CD4-positive, alpha-beta T cell treated with Interferon gamma for 1 hour (primary cell): ENCODE measurements at places on chromosomes 4 and X.
A peak's percentile ranks its signal among the peaks of the same experiment; 100 is the strongest.

GRCh38 chr4:117479673-117480072, 394.3 kb upstream of the TRAM1L1 start:
- no peak for DNase-seq

DNA sequence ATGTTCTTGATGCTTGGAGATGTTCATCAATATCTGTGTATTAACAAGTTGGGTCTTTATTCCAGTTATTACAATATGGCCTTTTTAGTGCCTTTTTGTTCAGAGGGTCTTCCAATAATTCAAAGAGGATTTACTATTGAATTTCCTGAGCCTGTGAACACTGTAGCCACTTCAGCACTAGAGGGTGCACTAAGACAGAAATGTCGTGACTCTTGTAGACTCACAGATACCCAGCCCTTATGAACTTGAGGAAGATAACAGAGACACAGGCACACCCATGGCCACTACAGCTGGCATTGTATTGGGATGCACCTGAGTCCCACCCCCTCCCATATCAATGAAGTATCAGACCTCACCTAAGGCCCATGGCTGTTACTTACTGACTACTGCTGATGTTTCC, 54.4 kb upstream of the ACTRT1 start:
- DNase-seq: no peak

GRCh38 chr4:42357325-42357724, 40.0 kb upstream of the SHISA3 start:
- DNase-seq: no peak

DNA sequence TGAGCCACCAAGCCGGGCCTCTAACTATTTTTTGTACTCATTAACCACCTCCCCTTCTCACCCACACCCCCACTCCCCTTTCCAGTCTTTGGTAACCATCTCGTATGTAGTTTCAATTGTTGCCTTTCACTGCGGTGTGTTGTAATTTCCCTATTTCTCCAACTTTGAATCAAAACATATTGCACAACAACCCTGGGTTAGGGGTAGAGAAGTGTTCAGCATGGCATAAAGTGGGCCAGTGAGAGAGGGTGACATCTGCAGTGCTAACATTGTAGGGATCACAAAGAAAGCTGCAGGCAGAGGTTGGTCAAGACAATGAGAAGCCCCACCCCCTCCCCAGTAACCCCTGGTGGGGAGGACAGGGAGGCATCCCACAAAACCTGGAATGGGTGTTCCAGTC, 92.7 kb downstream of the SPATA18 start:
- DNase-seq: no peak

DNA sequence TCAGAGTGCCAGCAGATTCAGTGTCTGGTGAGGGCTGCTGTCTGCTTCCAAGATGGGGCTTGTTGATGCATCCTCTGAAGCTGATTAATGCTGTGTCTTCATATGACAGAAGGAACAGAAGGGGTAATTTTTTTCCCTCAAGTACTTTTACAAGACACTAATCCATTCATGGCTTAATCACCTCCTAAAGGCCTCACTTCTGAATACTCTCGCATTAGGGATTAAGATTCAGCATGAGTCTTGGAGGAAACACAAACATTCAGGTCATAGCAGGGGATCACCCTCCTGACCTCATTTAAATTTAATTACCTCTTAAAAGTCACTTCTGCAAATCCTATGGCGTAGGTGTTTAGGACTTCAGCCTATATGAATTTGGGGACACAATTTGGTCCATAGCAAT, 1145.5 kb upstream of the PCDH10 start:
- DNase-seq: no peak

DNA sequence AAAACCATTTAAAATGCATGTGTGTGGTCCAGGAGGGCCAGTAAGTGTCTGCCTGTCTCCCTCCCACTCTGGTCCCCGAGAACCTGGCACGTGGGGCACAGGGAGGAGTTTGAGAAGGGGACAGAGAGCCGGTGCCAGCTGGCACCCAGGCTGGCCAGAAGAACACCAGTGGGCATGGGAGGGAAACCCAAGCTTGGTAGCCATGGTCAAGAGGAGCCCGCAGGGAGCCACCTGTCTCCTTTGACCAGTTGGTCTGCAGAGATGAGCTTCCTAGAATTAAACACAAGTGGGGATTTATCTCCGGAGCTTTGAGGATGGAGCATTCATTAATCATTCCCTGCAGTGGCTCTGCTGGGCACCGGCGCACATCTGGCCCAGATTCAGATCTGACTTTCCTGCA, 41.6 kb downstream of the HMX1 start:
- DNase-seq: no peak

- no peak for DNase-seq
These were observed 194.7 kb upstream of the LNX1 start for GRCh38 chr4:53785996-53786395.

- no peak for DNase-seq
These were observed 36.0 kb upstream of the GABRA2 start for GRCh38 chr4:46425775-46426400.

DNA sequence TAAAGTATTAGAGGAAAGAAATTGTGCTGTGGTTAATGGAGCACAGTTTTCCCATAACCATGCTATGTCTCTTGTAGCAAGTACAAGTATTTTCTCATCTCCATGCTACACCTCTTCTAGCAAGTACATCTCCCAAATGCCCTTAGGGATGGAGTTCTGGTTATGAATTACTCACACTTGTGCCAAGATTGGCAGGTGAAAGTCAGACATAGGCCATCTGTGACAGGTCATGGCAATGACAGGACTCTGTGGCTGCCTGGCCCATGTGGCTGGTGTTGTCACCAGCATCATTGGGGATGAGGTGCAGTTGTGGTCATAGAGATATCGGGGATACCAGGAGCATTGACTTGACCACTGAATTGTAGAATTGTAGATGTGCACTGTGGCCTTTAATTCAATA, 310.2 kb downstream of the FAT4 start:
- no peak for DNase-seq

DNA sequence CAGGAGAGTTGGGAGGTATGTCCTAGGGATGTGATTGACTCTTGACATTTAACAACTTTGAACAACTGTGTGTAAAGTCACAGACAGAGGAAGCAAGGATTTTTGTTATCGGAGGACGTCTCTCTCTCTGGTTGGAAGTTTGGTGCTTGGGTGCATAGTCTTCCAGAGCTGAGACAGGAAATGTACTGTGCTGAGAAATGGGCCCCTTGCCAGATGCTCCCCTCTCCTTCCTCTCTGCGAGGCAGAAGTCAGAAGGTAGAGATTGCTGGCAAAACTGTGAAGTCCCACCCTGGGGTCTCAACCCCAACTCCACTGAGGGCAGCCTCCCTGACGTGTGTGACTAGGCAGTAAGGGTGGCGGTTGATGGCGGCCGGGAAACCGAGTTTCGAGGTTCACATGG, 49.2 kb downstream of the SETD7 start:
- DNase-seq: no peak

DNA sequence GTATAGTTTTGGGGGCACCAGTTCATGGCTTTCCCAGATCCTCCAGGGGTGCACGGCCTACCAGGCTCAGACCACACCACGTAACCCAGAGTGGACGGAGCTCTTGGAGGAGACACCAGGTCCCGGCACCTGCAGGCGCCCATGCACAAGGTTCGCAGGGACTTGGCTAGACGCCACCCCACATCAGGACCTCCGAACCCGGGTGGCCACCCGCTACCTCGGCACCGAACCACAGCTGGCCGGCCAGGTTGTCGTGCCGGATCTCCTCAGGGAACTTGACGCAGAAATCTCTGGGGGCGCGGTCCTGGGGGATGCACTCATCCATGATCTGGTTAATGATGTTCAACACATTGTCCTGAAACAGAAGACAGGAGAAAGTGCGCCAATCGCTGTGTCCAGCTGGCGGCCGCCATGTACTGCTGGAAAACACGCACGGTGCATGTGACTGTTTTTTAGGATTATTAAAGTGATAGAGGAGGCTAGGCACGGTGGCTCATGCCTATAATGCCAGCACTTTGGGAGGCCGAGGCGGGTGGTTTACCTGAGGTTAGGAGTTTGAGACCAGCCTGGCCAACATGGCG, 77.1 kb downstream of the ZFYVE28 start:
- DNase-seq: no peak

- no peak for DNase-seq
These were observed 49.3 kb upstream of the RPL34 start for GRCh38 chr4:108570993-108571569.

DNA sequence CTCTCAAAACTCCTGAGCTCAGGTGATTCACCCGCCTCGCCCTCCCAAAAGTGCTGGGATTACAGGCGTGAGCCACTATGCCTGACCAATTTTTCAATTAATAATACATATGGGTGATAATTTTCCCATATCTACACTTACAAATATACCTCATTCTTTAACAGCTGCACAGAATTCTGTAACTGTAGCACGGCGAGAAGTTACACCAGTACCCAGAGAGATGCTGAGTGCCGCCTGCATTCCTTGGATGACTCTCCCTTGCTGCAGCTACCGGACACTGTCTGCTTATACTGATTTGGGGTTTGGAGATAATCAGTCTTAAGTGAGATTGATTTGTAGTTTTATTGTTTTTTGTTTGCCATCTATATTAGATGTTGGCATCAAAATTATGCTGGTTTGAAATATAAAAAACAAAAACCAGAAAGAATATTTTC, 5.8 kb downstream of the TIFA start:
- DNase-seq: no peak

GRCh38 chr4:115090483-115091075, 22.8 kb downstream of the NDST4 start:
- DNase-seq: no peak

DNA sequence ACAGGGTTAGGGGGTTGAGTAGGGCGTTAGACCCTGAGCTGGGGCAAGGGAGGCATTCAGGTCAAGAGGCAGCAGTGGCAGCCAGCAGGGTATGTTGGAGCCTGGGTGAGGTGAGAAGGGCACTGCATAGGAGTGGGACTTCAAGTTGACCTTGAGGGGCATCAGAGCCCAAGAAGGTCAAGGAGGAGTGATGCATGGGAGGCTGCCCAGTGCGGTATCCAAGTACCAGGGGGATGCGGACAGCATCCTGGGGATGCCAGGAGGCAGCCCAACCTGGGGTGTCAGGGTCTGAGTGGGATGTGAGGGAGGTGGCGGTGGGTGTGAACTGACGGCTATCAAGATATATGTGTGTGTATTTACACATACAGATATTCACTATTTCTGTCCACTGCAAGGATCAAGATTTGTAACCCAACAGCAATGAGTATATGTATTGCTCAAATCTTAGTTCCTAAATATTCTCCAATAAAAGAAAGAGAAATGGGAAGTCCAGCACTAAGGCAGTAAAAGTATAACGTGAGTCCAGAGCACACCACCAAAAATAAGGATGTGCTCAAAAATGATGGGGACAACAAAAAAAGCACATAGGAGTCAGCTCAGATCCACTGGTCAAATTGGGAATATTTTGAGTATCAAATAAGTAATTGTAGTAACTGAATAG, 9.8 kb upstream of the DCLK2 start:
- no peak for DNase-seq

GRCh38 chr4:145154573-145154972, 25.8 kb downstream of the OTUD4 start:
- DNase-seq: no peak

DNA sequence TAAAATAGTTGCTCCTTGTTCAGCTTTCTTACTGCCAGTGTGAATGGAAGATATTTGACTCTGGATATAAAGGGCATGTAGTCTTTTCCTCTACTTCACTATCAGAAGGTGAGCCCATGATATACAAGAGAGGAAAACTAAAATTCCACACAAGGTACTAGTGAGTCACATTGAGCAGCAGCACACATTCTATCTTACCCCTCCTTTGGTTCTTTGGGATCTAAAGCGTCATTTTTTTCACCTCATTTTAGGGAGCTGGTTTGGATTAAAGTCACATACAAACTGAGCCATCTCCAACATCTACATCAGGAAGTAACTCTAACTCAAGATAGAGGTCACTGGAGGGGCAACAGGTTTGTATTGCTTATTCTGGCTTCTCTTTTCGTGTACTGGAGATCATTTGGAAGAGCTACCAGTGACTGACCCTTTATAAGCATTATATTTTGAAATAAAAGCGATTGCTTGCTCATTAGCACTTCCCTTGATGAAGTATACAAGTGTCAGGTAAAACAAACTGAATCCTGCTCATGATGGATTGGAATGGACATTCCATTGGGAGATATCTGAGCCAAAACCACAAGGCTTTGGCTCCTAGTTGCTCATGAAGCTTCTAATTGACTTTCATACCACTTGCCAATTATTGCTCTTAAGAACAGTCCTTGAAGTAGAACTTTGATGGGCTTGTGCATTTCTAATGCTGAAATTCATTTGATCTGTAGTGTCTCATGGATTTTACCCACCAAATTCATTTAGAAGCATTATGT, 124.1 kb downstream of the SPCS3 start:
- DNase-seq: no peak

DNA sequence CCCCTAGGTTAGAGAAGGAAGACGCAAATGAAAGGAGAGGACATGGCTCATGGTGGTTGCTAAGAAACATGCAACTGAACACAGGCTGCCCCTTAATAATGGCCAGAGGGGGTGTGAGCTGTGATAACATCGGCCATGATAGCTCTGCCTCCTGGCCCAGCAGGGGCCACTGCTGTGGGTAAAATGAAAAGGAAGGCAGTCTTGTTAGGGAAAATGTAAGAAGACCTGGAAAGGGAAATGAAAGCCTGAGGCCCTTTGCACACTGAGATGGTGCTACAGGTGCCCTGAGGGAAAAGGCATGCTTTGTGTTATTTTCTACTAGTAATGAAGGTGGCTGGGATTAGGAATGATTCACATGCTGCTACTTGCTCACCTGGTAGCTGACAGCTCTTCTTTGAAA, 123.6 kb upstream of the MID1 start:
- no peak for DNase-seq

GRCh38 chrX:155767051-155767875, 113.9 kb upstream of the VAMP7 start:
- DNase-seq: peak; percentile 19

- no peak for DNase-seq
These were observed 821.0 kb downstream of the C4orf33 start for GRCh38 chr4:129916991-129917390.

DNA sequence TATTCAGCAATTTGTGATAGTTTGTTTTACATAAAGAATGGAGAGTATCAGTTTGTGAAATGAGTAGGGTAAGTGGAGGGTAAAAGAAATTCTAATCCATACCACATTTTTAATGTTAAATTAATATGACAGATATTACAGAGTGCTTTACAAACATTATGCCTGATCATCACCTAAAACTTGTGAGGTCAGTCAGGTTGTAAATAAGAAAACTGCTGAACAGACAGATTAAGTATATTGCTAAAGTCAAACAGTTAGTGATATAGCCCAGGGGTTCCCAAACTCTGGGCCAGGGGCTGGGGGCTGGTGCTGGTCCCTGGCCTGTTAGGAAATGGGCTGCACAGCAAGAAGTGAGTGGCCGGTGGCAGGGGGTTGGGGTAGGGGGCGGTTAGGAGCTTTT, 273.6 kb downstream of the TRAM1L1 start:
- no peak for DNase-seq

GRCh38 chr4:90540536-90540935, 413.3 kb downstream of the CCSER1 start:
- DNase-seq: no peak

- DNase-seq: peak; percentile 39
These were observed at the start of gene BEND4 for GRCh38 chr4:42152507-42153504. BEND4 (minus strand) TSS chr4:42152655; CDS start chr4:42152143, 512 bp downstream.
